ENCODE measurements at places on chromosomes 12 and 14.

- DNase-seq, result no peak
Measured at GRCh38 chr14:60968099-60968498, 12.8 kb downstream of the TRMT5 start.

GRCh38 chr14:94391281-94391975 is 3.0 kb upstream of the SERPINA1 start:
- no peak for DNase-seq

DNA sequence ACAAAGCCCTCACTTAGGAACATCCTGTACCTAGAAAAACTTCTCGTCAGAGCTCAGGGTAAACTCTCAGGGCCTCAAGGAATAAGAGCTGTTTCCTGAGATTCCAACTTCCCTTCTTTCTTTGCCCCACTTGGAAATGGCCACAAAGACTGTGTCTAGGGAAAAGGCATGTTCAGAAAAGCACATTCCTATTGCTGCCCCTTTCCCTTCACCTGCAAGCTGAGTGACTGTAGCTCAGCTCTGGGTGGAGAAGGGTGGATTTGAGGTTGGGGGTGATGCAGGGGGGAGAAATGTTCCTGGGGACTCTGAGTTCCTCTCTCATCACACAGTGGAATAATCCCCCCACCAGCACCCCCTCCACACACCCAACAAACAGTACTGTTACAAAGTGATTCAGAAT is 6.8 kb downstream of the ENDOU start:
- no peak for DNase-seq

DNA sequence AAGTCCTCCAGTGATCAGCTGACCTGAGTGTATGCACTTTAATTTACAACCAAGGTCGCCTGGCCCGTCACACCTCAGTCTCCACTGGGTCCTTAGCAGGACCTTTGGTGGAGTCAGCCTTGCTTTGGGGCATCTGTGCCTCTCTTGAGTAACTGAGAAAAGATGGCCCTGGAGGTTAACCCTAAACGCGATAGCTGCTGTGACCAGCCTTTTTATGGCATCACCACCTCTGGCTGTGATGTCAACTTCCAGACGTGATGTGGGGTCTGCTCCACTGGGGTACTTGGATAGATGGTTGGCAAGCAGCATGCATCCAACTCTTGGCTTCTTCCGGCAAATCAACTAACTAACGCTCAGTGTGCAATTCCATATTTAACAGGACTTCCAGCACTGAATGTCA is 122.8 kb upstream of the RTL1 start:
- no peak for DNase-seq

- DNase-seq, result no peak
Measured at GRCh38 chr12:92068459-92068858, 77.2 kb downstream of the BTG1 start.
